ENCODE measurements at places on chromosomes 7 and 10. TPM values are rescaled to one million over a fixed set of nuclear protein-coding genes. Genes with fewer than 3 reads are reported as not detected.

- DNase-seq, result no peak
Observed at GRCh38 chr7:45714521-45714820, 140.3 kb downstream of the ADCY1 start.

- DNase-seq, result no peak
Observed at GRCh38 chr10:46311501-46311951, 24.7 kb downstream of the ANTXRL start.

DNA sequence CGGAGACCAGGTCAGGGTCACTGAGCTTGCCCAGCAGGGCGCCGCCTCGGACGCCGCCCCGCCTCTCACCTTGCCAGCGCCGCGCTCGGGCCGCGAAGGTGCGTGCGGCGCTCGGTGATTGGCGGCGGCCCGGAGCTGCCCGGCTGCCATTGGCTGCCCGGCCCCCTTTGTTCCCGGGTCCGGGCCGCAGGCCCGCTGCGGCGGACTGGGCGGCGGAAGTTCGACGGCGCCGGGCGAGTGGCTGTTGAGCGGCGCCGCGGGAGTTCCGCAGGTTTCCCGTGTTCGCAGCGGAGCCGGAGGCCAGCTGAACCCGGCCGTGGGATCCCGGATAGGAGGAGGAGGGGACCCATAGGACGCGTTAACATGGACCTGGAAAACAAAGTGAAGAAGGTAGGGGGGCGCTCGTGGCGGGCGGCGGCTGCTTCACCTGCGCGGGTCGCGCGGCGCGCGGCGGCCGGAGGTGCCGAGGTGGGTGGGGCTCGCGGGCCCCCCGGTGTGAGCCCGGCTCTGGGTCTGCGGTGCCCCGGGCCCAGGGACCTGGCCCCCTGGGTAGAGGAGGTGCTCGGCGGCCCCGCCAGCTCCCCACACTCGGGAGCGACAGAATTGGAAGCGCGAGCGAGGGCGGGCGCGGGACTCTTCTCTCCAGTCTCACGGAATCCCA lies at the start of gene TES:
Gene TES, plus strand, starts transcription at position 195 of the 661 bp plus-strand sequence. Its CDS starts 169 bp downstream, at position 364.
- peak; percentile 65 for DNase-seq

GRCh38 chr7:102255501-102255900 lies 31.2 kb upstream of the SH2B2 start:
- DNase-seq, result no peak

The CUBN gene
- 0.26 TPM for total RNA-seq

DNA sequence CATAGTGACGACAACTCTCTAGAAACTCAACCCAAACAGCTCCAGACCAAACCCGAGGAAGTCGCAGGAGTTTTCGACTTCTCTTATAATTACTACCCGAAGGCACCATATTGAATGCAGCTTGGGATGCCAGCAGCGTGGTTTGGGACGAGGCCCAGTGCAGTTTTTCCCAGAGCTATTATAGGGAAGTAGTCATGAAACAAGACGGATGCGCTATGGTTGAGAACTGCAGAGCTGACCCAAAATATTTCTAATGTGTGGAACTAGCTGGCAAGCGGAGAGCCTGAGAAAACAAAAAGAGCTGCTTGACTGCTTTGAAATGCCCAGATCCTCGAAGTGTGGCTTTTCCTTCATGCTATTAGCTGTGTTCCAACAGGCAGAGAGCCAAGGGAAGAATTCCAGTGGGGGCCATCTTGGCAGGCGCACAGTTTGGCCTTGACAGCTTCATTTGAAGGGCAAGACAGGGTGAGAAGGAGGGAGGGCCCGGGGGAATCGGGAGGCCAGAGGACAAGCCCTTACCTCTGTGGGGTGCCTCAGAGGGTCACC lies 122.7 kb downstream of the CUL2 start:
- no peak for DNase-seq

DNA sequence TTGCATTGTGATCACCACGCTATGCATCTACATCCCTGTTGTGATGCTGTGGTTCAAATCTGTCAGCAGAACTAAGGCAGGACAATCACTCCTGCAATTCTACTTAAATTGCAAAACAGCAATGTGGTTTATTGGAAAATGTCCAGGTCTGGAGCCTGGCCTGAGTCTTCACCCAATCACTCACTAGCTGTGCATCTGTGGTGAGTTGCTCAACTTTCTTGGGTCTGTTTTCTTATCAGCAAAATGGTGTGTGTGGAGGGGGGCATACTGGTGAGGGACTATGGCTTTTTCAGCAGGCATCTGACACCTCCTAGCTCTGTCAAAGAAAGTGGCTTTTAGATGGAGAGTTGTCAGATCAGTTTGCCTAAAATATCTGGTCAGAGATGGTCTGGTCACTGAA lies 108.3 kb upstream of the FEZF1 start:
- DNase-seq, result peak; percentile 16

The ANXA8L1 gene
- total RNA-seq, result 60.6 TPM

The WDR86 gene
- 0.13 TPM for total RNA-seq

DNA sequence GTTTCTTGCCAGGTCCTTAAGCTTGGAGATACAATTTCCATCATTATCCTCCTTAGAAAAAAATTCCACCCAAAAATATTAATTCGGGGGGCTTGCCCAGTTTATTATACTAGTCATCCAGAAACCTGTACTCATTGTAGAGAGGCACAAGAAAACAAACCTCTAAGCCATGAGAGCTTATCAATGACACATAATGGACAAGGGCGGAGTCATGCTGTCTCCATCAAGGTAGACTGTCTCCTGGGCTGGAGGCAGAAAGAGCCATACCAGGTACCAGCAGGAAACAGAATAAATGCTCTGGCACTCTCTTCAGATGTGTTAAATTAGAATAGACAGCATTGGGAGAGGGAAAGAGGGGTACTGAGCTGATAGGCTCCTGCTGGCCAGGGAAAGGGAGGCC lies 69.8 kb upstream of the GSDME start:
- peak; percentile 43 for DNase-seq

GRCh38 chr7:8418629-8419245 lies 14.7 kb upstream of the NXPH1 start:
- DNase-seq, result peak; percentile 60

- DNase-seq, result no peak
Observed at GRCh38 chr7:21757537-21758282, 188.0 kb downstream of the CDCA7L start.

DNA sequence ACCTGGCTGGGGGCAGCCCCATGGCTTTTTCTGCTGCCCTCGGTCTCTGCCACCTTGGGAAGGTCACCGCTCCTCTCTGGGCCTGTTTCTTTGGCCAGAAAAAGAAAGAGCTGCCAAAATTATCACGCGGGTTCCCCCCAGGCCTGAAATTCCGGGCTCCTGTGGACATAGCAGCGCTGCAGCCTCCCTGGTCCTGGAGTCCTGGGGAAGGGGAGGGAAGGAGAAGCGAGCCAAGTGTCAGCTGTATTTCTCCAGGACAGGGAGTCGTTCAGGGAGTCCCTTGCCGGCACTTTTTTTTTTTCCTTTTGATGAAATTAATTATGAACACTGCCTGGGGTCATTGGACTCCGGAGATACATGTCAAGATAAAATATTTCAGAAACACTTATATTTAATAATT lies 152.3 kb upstream of the GPR26 start:
- DNase-seq, result no peak

The C10orf105 gene
- not detected for total RNA-seq
